ENCODE measurements at places on chromosomes 13 and 19.
A peak's percentile ranks its signal among the peaks of the same experiment; 100 is the strongest.

GRCh38 chr13:103883698-103884097, 817.5 kb upstream of the SLC10A2 start:
- no peak for DNase-seq

GRCh38 chr13:28958018-28958417, 137.9 kb downstream of the MTUS2 start:
- no peak for DNase-seq

DNA sequence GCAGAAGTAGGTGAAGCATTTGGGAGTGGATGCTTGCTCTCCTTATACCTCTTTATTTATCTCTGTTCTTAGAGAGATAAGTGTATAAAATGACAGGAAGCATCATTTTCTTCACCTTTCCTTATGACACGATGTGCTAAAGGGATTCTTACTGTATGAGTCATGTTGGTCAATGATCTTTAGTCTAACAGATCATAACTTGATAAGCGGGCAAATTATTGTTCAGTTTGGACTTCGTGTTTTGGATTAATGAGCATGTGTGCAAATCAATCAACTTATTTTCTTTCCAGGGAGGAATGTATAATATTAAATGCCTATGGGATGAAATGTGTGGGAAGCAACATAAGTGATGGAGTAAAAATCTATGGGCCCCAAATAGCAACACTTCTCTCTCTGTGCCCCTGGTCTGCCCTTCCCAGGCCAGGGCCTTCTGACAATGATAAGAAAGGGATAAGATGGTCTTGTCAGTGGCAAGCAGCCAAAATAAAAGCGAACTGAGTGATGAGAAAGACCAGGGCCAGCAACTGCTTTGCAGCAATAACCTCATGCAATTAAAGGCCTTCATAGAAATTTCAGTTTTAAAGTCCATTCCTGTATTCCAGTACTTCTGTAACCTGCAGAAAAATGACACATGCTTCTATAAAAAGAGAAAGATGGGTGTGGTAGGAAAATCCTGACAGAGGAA, 61.4 kb downstream of the SLC10A2 start:
- DNase-seq, result no peak

DNA sequence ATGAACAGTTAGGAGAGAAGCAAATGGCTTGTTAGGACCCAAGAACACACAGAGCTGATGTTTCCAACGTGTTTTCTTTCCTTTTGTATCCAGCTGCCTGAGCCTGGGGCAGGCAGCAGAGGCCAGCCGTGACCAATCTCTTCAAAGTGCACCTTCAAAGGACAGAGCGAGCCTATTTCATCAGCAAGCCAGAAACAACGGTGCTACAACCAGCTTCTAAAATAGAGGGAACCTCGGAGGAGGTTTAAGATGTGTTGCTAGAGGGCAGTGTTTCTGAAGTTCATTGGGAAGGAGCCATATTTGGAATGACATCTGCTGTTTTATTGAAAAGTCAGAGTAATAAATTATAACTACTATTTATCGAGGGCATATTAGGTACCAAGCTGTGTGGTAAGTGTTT, 56.2 kb upstream of the RFC3 start:
- DNase-seq, result peak; percentile 9

- DNase-seq, result no peak
Measured at GRCh38 chr19:56720281-56720680, 48.7 kb upstream of the ZNF835 start.

GRCh38 chr19:51737924-51738323, 13.8 kb downstream of the FPR1 start:
- DNase-seq, result no peak

DNA sequence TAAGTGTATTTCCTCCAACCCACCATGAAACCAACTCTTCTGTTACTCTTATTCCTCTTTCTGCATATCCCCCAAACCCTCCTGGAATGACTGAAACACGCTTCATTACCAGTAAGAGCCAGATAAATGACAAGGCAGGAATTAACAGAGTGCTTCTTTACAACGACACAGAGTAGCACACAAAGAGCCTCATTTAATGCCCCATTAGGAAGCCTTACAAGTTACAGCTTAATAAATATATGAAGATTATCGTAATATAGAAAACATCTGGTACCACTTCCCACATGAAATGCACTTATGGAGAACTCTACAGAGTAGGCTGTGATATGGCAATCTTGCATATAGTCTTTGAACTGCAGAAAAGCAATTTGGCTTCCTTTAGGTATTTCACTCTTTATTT, 116.8 kb downstream of the ENOX1 start:
- no peak for DNase-seq

DNA sequence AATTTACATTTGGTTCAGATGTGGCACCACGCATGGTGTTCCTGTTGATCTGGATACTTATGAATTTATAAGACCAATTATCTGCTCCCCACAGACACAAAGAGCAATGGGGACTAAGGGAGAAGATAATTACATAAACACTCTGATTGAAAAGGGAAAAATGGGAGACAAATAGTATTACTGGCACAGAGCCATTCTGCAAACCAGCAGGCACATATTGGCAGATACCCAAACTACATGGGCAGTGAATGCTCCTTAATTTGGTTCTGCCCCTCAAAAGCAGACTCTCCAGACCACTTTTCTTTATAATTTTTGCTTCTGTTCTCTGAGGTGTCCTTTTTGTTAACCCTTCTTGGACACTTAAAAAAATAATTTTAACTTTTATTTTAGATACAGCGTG, 1674.2 kb downstream of the PCDH9 start:
- DNase-seq, result no peak

- no peak for DNase-seq
Measured at GRCh38 chr13:83810136-83810535, 72.1 kb downstream of the SLITRK1 start.

- DNase-seq, result no peak
Measured at GRCh38 chr13:66803013-66803807, 426.9 kb downstream of the PCDH9 start.

- DNase-seq, result peak; percentile 2
Measured at GRCh38 chr13:73849292-73849691, 284.9 kb downstream of the KLF12 start.

GRCh38 chr13:53501387-53501786, 472.8 kb downstream of the OLFM4 start:
- DNase-seq, result no peak

DNA sequence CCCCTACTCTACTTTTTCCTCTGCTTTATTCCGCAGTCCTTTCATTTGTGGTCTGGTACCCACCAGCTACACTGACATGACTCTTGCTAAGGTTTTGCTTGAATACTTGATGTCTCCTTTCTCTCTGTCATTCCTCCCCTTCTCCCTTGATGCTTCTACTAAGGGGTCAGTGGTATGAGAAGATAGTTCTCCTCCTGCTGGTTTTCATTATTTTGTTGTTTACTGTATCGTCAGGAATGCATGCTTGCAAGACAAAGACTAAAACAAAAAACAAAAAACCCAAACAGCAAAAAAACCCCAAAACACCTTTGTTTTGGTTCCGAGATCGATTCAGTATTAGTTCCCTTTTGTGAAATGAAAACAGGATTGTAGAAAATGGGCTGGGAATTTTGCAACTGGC, 59.5 kb downstream of the PCCA start:
- no peak for DNase-seq

DNA sequence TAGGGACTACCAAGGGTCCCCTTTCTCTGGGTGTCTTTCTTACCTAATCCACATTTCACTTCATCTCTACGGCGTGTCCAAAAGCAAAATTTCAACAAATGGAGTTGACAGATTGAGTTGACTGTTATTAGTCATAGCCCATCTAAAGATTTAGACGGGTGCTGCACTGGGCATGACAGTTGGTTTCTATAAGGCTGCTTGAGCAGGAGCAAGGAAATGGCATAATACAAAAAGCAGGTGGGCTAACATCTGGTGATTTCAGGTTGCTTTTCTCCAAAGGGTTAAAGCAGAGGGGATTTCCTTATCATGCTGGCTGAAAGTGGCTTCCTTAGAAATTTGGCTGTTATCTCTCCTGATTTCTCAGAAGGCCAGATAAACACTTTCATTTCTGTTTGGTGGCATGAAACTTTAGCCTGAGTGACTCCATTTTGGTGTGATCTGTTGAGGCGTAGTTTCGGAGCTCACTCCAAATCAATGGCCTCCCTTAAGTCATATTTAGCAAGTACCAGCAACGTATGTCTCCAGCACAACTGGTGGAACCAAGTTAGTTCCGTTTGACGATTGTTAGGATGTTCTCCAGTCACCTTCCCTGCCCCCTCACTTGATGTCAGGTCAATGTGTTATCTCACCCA, 440.4 kb downstream of the FGF9 start:
- DNase-seq, result no peak

- peak; percentile 62 for DNase-seq
Measured at GRCh38 chr13:113437408-113438010, 15.8 kb downstream of the ADPRHL1 start.

- no peak for DNase-seq
Measured at GRCh38 chr19:39533791-39534190, 1.1 kb upstream of the EID2B start.

GRCh38 chr19:14248578-14249011, 42.6 kb upstream of the ADGRL1 start:
- no peak for DNase-seq

DNA sequence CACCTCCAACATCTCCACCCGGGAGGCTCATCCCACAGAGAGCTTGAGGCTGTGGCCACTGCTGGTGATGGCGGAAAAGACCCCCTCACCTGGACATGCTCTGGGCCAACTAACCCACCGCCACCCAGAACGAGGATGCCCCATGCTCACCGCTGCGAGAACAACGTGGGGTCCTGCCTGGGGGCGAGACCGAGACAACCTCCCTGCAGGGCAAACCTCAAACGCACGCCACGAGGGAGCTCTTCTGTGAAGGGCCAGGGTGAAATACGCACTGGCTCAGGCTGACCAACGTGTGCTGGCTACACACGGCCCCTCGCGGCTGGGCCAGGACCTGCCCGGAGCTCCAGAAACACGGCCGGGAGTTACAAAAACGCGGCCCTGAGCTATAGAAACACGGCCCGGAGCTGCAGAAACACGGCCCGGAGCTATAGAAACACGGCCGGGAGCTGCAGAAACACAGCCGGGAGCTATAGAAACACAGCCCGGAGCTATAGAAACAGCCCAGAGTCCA, 19.0 kb upstream of the PLPP2 start:
- no peak for DNase-seq

- DNase-seq, result no peak
Measured at GRCh38 chr19:45114116-45114515, 21.1 kb downstream of the PPP1R37 start.

GRCh38 chr13:32468502-32469142, 40.7 kb upstream of the N4BP2L1 start:
- DNase-seq, result no peak

- DNase-seq, result no peak
Measured at GRCh38 chr19:17751103-17751911, at the start of gene FCHO1. Gene FCHO1 (plus strand): TSS chr19:17751477. CDS start chr19:17755165, 3,688 bp downstream.

DNA sequence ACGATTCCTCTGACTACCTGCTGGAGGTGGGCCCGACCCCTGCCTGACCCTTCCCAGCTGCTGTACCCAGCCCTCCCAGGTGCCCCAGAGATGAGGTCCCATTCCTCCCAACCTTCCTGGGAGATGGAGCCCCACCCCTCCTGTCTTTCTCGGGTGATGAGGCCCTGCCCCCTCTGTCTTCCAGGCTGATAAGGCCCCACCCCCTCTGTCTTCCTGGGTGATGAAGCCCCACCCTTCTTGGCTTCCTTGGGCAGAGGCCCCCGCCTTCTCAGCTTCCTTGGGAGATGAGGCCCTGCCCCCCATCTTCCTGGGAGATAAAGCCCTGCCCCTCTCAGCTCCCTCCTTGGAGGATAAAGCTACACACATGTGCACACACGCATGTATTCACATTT, 47.9 kb downstream of the CERS4 start:
- DNase-seq, result no peak

GRCh38 chr13:92473765-92474475, 752.7 kb upstream of the GPC6 start:
- DNase-seq, result no peak

DNA sequence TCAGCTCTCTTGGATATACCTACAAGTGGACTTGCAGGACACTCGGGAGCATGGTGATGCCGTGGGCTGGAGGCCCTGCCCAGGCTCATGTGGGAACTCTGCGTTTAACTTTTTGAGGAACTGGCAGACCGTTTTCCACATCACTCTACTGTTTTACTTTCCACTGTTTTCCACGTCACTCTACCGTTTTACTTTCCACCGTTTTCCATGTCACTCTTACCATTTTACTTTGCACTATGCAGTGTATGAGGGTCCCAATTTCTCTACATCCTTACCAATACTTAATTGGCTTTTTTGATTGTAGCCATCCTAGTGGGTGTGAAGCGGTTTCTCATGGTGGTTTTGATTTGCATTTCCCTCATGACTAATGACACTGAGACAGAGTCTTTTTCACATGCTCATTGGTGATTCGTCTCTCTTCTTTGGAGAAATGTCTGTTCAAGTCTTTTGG, 40.5 kb downstream of the GATAD2A start:
- no peak for DNase-seq

DNA sequence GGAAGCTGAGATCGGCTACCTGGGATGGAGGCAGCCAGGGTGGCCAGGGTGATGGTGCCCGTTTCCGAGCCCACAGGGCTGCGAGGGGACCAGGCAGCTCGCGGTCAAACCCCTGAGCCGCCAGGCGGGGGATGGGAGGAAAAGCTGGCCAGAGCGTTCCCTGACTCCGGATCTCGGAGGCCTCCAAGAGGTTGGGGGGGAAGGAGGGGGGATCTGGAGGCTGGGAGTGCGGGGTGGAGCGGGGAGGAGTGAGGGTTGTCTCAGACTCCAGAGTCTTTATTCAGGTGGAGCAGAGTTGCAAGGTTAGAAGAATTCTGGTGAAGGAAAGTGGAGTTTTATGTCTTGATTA, 1.1 kb downstream of the CACNG7 start:
- DNase-seq, result no peak

GRCh38 chr19:21569494-21569865, 64.1 kb downstream of the ZNF429 start:
- no peak for DNase-seq

DNA sequence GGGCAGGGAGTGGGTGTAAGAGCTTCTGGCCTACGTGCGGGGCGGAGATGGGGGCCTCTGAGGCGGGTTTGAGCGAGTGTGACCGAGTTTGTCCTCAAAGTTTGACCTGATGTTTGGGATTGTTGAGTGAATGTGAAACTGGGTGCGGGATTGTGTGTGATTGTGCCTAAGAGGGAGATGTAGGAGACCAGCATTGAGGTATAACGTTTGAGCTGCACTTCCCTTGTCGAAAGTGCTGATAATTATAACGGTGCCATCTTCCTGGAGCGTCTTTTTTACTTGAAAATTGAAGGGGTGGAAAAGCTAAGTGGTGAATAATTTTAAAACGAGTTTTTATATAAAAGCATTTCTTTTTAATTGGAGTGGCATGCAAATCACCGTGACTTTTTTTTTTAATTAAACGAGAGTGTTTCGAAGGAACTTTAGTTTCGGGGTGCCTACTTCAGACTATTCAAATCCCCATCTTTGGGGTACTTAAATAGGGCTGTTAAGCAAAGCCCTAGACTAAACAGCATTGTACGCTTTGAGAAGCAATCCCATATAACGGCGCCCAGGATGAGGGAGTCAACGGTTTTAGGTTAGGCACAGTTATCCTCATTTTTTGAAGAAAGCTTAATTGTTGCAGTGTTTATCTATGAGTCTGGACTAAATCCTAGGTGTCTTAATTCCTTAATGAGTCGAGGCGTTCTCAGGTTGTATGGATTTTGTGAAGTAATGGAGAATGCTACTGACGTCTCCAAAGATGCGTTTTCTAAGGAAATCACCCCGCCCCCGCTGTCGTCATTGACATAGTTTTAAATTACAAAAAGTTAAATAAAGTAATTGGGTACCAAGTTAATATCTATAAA, 594 bp downstream of the ZNF146 start:
- DNase-seq, result peak; percentile 38

- DNase-seq, result no peak
Measured at GRCh38 chr13:106612688-106613087, 44.8 kb upstream of the ARGLU1 start.

Data from hepatic stellate cell (primary cell).